ENCODE measurements at places on chromosomes 13 and 19. TPM values are rescaled to one million over a fixed set of nuclear protein-coding genes. Genes with fewer than 3 reads are reported as not detected.

DNA sequence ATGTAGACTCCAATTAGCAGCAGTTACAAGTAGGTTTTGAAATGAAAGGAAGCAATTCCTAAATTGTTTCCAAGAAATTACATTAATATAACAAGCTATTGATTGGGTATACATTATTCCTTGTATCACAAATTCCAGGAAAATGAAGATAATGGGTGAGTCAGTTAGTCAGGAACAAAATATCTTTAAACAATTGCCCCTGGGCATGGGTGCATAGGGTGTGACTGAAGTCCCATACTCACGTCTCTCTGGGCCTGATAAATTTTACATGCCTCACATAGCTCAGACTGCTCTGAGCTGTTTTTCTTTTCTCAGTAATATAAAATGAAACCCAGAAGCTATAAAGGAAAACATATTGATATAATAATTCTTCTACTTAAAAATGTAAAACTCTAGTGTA is 87.8 kb downstream of the FNDC3A start:
- no peak for DNase-seq

DNA sequence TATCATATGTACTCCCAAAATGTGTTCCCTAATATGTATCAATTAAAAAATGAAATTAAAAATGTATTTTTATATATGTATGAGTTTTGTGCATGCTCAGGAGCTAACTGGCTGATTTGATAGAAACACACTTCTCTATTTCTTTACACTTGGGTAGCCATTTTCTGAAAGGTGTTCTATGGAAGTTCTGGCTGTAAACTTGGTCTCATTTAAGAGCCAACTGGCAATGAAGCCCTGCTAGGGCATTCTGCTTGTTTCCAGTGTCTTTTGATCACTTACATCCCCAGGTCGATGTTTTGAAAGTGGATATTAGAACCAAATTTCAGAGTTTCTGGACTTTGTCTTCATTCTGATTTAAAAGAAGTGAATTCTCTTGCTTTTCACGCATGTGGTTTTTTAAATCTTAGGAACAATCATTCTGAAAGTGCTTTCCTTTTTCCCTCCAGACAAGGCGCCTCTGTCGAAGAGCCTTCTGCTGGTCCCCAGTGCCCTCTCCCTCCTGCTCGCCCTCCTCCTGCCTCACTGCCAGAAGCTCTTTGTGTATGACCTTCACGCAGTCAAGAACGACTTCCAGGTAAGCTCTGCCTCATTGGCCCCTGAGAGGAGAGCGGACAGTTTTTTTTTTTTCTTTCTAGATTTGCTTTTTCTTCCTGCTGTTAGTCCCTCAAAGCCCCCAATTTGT is 20.1 kb downstream of the GPR18 start:
- no peak for DNase-seq

DNA sequence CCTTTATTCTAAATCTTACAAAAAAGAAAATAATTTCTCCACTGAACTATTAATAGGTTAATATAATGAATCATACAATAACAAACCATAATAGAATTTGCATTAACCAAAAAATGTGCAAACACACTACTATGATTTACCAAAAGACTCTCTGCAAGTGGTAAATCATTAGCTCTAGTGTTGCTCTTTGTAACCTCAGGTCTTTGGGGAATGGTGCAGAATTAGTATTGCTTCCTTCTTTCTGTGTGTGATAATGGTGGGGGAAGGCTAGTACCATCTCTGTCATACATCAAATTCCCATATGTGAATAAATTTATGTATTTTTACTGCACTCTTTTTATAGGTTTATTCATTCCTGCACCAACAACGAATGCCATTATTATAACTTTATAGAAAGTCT is 105.1 kb downstream of the COG6 start:
- no peak for DNase-seq

GRCh38 chr13:76993473-76993872 is 1.6 kb downstream of the CLN5 start:
- no peak for DNase-seq

GRCh38 chr19:31504221-31504620 is 155.0 kb upstream of the TSHZ3 start:
- DNase-seq = no peak

DNA sequence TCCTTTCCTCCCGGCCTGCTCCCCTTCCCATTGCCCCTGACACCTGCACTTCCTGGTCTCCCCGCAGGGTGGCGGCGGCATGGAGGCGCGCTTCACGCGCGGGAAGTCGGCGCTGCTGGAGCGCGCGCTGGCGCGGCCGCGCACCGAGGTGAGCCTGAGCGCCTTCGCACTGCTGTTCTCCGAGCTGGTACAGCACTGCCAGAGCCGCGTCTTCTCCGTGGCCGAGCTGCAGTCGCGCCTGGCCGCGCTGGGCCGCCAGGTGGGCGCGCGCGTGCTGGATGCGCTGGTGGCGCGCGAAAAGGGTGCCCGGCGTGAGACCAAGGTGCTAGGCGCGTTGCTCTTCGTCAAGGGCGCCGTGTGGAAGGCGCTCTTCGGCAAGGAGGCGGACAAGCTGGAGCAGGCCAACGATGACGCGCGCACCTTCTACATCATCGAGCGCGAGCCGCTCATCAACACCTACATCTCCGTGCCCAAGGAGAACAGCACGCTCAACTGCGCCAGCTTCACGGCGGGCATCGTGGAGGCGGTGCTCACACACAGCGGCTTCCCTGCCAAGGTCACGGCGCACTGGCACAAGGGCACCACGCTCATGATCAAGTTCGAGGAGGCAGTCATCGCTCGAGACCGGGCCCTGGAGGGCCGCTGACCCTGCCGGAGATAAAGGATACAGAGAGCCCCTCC is 1.7 kb downstream of the TRAPPC5 start:
- DNase-seq = no peak

Gene GPR12
- not detected for total RNA-seq

- no peak for DNase-seq
Measured at GRCh38 chr13:98792321-98792720, 39.8 kb upstream of the SLC15A1 start.

GRCh38 chr13:94139393-94139995 is 340.0 kb downstream of the DCT start:
- no peak for DNase-seq

Gene LIPE
- total RNA-seq = 0.83 TPM

- DNase-seq = no peak
Measured at GRCh38 chr13:21119526-21119925, 56.8 kb downstream of the SKA3 start.

Gene ZNF132
- total RNA-seq = 1.9 TPM

GRCh38 chr19:51354742-51355148 is 11.4 kb downstream of the ETFB start:
- no peak for DNase-seq

- peak; percentile 94 for DNase-seq
Measured at GRCh38 chr13:97109841-97110492, 112.2 kb upstream of the MBNL2 start.

Gene SLC6A16
- total RNA-seq = 2.4 TPM

Gene TMPRSS9
- total RNA-seq = 7.5 TPM

Gene MAMSTR
- 0.23 TPM for total RNA-seq

DNA sequence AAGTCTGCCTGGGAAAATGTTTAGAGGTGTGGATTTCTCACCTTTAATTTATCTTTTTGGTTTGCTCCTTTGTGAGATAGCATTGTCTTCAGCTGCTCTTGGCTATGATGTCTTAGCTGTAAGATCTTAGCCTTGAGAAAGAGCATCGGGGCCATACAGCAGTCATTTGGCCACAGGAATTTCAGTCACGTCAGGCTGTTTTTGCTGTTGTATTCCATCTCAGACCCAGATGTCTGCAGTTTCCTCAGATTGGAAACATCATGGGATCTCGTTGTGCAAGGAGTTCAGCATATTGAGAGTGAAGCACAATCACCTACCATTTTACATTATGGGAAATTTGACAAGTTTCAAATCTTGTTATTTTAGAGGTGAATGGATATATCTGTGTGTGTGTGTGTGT is 89.3 kb upstream of the C1QTNF9B start:
- no peak for DNase-seq

DNA sequence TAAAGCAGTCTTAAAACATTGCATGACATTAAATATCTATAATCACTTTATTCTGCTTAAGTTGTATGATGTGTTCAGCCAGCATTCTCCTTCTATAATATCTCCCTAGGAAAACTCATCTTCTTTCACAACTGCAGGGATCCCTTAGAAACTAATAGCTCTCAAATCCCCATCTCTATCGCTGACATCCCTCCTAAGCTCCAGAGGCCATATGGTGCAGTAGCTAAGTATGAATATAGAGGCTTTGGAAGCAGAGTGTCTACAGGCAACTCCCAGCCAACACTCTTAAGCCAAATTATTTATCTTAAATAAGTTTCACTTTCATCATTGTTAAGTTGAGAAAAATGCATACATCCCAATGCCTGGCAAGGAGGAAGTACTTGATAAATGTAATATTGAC is 349.5 kb upstream of the MIR17HG start:
- DNase-seq = no peak

Gene RFPL4A
- 1.0 TPM for total RNA-seq

DNA sequence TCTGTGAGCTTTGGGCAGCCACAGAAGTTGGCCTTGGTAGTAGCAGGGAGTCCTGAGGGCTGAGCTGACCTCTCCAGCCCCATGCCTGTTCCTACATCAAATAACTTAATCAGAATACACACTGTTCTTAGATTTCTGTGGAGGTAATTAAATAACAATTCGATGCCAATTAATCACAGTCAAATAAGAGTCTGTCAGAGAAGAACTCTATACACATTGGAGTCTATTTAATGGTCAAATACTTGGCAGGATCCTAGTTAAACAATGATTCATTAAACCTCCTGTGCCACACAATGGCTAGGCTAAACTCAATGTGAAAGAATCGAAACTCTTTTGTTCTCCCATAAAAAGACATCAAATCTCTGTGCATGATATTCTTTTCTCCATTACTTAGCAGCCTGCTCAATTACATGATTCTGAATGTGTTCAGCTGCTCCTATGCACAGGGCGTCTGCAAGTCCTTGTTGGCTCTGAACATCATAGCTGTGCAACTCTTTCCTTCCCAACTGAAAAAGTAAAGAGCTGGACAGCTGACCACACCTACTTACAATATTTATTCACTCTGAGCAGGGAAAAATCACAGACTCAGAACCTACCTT is 173.1 kb downstream of the ABCC4 start:
- no peak for DNase-seq

DNA sequence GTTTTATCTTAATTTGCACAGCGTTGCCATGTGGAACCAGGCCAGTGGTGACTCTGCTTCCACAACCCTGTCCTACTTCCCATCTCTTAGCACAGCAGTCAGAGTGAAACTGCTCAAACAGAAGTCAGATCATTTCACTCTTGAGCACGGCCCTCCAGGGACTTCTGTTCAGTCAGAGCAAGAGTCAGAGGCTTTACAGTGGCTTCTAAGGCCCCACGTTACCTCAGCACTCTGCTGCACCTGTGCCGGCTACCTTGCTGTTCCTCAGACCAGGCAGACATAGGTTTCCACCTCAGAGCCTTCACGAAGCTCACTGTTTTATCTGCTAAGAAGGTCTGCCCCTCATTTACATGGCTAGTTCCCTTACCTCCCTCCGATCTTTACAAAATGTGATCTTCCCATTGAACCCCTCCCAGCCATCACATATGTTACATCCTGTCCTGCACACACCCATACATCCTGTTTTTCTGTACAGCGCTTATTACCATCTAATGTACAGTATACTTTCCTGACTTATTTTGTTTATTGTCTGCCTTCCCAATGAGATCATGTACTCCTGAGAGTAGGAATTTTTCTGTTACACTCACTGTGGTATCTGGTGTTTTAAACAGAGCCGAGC is 41.6 kb downstream of the TM9SF2 start:
- no peak for DNase-seq

Gene NALCN
- total RNA-seq = 0.48 TPM

GRCh38 chr13:113406321-113407102 is 42.6 kb upstream of the GRTP1 start:
- peak; percentile 35 for DNase-seq

Gene GIPC3
- total RNA-seq = 0.75 TPM

Gene SAE1
- total RNA-seq = 22.0 TPM

DNA sequence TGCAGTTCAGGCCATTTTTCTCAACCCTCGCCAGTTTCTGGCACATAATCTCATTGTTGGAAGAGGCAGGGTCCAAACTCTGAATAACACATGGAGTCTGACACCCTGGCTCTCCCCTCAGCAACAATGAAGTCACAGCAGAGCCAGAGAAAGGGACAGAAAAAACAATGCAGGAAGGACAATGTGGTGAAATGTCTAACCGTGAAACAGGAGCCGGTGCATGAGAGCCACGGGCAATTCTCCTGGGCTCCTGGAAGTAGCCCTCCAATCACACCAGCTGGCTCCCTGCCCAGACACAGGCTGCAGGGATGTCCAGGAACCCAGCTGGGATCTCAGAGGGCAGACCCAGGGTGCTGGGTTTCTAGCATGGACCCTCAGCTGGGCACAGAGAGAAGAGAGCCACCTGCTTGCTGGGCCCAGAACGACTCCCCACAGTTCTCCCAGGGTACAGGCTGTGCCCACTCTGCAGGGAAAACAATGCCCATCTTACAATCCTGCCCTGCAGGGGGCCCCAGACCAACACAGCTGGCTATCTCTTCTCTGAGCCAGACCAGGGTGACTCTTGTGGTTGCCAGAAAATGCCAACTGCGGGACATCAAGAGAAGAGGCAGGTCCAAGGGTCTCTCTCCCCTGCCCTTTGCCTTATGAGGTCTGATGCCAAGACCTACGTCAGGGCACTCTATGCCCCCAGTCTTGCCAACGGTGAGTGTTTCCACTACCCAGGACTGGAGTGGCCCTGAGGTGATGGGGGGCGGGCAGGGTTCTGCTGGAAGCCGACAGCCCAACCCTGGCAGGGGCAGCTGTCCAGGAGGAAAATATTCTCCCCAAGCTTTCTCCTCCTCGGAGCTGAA is 64.5 kb downstream of the CEBPG start:
- peak; percentile 93 for DNase-seq

DNA sequence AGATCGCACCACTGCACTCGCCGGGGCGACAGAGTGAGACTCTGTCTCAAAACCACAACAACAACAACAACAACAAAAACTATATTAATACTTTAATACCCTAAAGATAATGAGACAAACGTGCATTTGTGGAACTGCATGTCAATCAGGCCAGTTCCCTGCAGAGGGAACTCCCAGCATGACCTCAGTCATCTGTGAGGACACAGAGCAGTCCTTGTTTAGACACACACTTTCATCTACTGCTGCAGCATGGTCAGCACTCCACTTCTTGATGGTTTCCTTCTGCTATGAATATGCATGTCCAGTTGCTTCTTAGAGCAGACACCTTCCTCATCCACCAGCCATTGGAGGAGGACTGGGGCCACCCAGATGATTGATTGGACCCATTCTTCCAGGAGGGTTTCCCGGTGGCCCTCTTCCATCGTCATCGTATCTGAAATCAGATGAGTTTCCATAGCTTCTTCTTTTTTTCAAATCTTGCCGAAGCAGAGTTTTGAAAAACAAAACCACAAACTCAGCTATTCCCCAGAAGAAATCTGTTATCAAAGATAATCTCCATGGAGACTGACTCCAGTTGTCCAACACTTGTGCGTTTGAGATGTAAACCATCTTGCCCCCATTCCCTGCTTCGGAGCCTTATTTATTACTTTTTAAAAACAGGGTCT is 26.5 kb downstream of the ZNF607 start:
- no peak for DNase-seq

DNA sequence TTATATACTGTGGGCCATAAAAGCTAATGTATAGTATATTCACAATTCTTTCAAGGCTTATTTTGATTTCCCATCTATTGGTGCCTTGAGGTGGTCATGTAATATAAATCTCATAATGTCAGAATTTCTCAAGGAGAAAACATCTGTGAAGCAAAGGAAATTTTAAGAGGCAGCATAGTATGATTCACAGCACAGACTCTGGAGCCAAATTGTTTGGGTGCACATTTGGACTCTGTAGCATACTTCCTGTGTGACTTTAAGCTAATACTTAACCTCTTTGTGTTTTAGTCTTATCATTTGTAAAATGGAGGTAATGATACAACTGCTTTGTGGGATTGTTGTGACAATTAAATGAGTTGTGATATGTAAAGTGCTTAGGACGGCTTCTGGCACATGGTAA is 67.6 kb downstream of the PIBF1 start:
- no peak for DNase-seq
